DMS 273 treated with DMSO at 0.1 percent for 48 hours (cell line): ENCODE measurements at places on chromosomes 12 and 14.

DNA sequence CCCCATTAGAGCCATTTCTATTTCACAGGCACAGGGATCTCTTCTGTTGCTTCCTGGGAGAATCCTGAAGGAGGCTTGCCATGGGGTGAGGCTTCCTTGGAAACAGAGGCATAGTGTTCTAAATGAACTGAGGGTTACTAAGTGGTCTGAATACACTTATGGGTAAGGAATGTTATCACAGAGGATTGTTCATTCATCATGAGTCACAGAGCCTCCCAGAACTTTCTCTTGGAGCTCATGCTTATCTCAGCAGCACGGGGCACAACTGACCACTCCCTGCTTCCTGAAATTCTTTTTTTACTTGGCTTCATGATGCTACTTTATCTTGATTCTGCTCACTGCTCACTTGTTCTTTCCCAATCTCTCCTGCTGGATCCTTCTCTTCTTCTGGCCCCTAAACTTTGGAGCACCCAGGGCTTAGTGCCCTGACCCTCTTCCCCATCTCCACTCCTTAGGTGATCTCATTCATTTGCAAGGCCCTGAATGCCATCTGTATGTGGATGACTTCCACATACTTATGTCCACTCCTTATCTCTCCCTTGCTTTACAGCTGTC is 57.9 kb downstream of the ANO6 start:
- no peak for DNase-seq

GRCh38 chr12:57086493-57087009 is 2.4 kb upstream of the NAB2 start:
- peak; percentile 54 for DNase-seq

DNA sequence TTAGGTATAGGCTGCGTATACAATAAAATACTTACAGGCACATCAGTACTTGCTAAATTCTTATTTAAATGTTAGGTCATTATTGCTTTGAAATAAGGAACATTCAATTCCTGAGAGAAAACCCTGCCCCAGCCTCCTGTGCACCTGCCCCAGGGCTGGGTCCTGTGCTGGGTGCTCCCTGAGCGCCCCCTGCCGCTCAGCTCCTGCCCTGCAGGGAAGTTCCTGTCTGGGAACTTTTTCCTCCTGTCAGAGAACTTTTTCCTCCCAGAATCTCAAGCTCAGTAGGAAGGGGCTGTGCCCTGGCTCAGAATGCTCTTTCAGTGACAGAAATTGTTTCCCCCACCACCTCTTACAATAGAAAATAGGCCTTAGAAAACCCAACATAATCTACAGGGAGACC is 751.1 kb downstream of the TMEM121 start:
- no peak for DNase-seq

- no peak for DNase-seq
Observed at GRCh38 chr12:31715283-31715825, 13.5 kb downstream of the AMN1 start.

- no peak for DNase-seq
Observed at GRCh38 chr14:22336031-22336430, 253.0 kb downstream of the DAD1 start.

GRCh38 chr12:127830065-127830460 is 436.9 kb upstream of the TMEM132C start:
- DNase-seq = no peak

- DNase-seq = no peak
Observed at GRCh38 chr12:78062786-78063185, 232.1 kb downstream of the NAV3 start.

- DNase-seq = no peak
Observed at GRCh38 chr14:55976655-55977054, 141.6 kb upstream of the PELI2 start.
